NCI-H2029 (cell line): ENCODE measurements at places on chromosomes 12 and 14.
A peak's percentile ranks its signal among the peaks of the same experiment; 100 is the strongest.

GRCh38 chr12:447141-447540 is 12.6 kb upstream of the B4GALNT3 start:
- no peak for DNase-seq

DNA sequence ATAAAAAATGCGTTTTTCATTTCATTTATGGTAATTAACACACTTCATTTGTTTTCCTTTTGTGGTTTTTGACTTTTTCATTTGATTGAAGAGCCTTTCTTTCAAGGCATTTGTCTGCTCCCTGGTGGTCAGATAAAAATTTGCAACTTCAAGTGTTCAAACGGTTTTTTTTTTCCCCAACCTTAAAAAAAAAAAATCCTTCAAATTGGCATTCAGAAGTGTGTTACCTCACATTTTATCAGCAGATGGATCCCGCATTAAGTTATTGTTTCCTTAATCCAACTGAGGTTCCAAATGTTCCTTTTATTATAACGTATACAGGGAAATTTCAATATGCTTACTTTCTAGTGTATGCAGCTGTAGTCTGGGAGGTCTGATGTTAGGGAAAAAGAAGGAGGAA is 47.2 kb downstream of the MYF5 start:
- DNase-seq: peak; percentile 0

DNA sequence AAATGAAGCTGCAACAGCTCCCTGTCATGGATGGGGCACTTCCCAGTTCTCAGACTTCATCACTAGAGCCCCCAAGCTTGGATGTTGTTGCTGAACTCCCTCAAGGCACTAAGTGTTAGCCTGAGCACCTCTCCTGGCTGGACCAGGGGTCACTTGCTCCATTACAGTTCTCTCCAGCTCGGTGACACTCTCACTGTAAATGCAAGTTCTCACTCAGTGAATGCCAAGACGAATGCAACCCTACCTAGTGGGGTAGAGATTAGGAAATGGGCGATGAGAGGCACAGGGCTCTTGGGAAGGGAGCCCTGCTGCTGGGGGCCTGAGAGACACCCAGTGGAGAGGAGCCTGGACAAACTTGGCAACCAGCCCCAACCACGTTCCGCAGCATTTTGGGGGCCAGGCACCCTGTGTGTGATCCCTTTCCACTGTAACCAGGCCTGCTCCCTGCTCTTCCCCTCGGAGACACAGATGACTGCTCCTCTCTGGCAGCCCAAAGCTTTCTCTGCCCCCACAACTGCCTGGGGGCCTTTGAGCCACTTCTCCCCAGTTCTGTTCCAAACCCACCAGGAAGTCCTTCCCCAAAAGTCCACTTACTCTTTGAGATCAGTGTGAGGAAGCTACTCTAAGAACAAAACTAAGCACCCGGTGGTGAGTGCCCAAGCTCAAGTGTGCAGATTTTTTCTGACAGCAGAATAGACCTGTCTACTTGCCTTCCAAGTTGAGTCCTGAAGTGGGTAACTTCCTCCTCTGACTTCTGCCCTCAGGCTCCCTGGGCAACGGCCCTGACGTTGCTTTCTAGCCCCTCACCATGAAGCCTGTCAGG is 8.0 kb upstream of the SELPLG start:
- DNase-seq: no peak

- DNase-seq: peak; percentile 19
Observed at GRCh38 chr12:4856596-4856995, 53.1 kb upstream of the KCNA1 start.

DNA sequence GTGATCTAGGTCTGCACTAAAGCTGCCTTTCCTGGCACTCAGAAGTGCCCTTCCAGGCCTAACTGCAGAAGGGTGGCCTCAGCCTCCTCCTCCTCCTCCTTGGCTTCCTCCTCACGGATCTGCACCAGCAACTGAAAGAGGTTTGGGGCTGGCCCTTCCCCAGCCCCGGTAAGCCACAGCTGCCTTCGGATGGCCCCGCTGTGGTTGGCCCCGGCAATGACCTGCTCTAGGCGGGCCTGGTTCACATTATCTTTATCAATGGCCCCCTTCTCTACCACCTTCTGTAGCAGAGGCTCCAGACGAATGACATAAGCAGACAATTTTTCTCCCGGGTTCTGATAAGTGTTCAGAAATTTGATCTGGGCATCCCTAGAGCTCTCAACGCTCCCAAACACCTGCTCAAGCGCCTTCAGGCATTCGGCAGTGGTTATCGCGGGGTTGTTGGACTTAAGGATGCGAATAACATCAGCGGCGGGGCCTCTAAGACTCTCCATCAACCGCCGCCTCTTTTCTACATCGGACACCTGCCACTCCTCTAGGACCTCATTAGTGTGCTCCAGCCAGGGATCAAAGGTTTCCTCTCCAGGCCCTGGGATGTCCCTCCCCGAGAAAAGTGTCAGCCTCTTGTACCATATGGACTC is 1.5 kb downstream of the PNMA1 start:
- peak; percentile 7 for DNase-seq

DNA sequence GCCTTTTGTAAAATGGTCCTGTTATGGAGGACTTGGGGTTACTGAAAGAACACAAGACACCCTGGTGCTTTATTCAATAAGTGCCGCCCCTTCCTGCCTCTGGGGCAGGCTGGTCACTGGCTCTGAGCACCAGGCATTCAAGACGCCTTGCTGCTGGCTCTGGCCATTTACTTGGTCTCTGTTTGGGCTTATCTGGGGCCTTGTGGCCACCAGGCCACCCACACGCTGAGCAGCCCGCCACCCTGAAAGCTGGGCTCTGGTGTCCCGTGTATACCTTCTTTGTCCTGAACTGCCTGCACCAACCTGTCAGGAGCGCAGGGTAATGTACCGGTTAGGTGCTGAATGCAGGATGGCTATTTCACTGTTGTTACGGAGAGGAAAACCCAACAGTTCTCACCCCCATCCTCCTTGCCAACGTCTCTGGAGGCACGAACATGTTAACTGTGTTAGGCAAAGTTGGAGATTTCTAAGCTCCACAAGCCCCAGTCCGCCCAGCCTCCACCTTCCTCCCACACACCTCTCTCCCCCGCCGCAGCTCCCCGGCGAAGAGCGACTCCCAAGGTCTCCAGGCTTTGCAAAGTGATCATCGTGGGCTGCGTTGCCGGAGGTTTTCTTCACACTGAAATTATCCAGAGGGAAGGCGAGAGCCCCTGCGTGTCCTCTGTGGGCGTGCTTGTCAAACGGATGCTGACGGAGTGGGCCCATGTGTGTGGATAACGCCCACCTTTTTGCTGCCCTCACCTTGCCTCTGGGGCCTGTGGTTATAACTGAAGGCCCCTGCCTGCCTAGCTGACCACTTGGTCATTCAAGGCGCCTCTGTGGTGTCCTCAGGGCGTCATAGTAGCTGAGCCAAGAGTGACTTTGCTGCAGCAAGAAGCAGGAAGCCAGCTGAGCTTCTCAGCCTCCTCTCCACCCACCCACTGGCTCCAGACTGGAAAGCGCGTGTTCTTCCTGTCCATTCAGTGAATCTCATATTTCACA is 18.8 kb upstream of the BEGAIN start:
- no peak for DNase-seq

GRCh38 chr12:4172999-4173398 is 100.6 kb upstream of the CCND2 start:
- no peak for DNase-seq

DNA sequence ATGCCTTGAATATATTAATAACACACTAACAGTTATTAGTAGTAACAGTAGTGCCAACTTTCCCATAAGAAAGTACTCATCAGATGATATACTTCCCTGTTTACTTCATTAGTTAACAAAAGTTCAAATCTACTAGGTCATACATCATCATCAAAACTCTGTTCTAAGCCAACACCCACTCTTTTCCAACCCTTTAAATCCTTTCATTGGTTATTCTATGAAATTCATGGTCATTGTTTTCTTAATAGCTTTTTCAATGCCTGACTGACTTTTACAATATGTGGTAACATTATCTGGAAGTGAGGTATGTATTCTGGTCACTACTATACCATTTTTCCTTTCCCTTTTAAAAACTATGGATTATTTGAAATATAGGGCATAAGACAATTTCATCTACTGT is 9.7 kb downstream of the NTS start:
- no peak for DNase-seq

GRCh38 chr14:55436931-55437330 is 3.5 kb downstream of the TBPL2 start:
- no peak for DNase-seq

DNA sequence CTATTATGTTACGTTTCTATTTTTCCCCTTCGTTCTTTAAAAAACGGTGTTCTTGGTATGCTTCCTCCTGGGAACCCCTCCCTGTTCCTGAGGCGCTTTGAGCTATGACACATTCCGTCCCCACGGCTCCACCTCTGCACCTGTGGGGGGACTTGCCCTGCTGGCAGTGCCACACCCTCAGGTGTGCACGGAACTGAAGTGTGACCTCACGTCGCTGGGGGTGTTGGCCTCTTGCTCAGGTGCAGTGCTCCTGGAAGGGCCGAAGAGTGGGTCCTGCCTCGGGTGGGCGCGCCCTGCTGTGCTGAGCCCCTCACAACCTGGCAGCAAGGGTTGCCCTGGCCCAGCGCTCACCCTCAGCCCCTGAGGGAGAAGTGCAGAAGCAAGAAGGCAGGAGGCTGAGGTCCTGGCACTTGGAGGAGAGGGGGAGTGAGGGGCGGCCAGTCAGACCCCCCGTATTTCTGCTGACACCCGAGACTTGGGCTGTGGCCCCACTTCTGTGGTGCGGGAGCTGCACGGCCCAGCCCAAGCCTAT is 4.9 kb downstream of the AMN start:
- DNase-seq: no peak

DNA sequence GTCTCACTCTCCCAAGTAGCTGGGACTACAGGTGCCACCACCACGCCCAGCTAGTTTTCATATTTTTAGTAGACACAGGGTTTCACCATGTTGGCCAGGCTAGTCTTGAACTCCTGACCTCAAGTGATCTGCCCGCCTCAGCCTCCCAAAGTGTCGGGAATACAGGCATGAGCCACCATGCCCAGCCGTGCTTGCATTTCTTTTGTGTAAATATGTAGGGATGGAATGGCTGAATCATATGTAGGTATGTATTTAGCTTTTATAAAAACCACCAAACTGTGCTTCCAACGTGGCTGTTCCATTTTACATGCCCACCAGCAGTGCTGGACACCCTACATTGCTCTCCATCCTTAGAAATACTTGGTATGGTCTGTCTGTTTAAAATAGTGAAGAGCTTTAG is 32.8 kb upstream of the CLMN start:
- DNase-seq: no peak

GRCh38 chr14:20197459-20197858 is 6.8 kb downstream of the OR11G2 start:
- no peak for DNase-seq

DNA sequence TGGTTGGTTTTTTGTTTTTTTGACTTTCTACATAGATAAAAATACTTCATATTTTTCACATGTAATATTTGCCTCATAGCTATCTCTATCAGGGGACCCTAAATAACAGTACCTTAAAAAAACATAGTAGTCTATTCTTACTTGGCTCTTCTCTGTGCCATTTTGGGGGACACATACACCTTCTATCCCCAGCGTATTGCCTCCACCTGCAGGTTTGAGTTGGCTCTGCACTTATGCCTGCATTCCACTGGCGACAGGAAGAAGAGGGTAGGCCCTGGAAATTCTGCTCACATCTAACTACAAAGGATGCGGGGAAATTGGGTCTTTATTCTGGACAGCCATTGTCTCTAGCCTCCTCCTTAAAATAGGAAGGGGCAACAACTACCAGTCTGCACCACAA is 13.8 kb upstream of the IFI27L2 start:
- DNase-seq: no peak

DNA sequence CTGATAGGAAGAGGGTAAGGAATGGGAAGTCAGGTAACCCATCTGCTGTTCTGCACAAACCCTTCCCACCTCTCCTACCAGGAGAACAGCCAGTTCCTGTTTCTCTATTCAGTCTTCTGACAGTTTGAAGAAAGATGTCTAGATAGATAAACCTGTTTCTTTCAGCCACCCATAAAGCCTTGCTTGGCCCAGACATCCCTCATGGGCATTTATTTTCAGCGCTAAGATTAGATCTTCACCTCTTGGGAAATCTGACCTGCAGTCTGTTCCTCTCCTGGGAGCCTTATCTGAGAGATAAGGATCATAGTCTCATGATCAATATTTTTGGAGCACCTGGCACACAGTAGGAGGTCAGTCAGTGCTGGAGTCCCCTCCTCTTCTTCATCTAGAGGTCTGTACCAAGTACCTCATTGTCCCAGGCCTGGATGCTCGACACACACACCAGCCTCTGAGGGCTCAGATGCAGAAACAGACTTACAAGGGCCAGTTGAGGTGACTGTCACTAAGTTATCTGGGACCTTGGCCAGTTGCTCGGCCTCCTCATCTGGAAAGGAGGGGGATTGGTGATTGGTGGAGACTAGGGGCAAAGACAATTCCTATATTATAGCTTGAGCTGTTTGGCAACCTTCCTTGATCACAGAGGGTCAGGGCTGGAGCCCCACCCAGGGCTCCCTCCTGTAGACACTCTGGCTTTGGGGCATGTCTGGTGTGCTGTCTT is 18.2 kb downstream of the ACVRL1 start:
- DNase-seq: no peak

DNA sequence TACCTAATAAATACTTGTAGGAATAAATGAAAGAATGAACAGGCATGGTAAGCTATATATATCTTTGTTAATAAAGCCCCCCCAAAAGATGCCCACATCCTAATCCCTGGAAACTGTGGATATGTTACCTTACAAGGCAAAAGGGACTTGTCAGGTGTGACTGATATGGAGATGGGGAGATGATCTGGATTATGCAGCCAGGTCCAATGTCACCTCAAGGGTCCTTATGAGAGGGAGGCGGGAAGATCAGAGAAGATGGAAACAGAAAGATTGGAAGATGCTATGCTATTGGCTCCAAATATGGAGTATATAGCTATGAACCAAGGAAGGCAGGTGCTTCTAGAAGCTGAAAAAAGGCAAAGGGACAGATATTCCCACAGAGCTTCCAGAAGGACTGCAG is 3.4 kb downstream of the RBM19 start:
- DNase-seq: no peak

- DNase-seq: no peak
Observed at GRCh38 chr12:68305278-68305677, 26.9 kb downstream of the MDM1 start.

DNA sequence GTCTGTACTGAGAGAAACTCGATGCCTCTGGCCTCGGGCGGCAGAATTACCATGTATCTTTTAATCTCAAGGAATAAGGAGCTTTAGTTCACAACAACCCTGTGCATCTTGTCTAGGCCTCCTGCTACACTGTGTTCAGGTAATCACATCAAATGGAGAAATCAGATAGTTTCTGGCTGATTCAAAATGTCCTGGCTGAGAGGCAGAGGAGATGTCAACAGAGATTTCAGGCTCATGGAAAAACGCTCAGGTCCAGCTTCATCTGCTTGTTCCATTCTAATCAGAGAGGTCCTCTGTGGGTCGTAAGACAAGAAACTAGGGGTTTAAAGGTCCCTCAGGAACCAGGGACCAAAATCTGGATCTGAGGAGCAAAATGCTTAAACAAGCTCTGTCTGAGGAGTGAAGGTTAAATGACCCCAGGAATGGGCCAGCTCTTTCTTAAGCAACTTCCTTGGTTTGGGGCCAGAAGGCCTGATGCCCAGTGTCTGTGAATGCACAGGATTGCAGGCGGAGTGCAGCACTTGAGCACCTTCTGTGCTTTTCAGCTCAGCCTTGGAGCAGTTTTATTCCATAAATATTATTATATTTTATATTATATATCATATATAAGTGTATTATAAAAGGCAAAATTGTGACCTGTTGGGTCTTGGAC is 170.2 kb upstream of the PRICKLE1 start:
- DNase-seq: no peak

- no peak for DNase-seq
Observed at GRCh38 chr12:51862947-51863346, 14.4 kb upstream of the FIGNL2 start.
